ENCODE measurements at places on chromosomes 12 and 14. TPM values are rescaled to one million over a fixed set of nuclear protein-coding genes. Genes with fewer than 3 reads are reported as not detected.
A peak's percentile ranks its signal among the peaks of the same experiment; 100 is the strongest.

DNA sequence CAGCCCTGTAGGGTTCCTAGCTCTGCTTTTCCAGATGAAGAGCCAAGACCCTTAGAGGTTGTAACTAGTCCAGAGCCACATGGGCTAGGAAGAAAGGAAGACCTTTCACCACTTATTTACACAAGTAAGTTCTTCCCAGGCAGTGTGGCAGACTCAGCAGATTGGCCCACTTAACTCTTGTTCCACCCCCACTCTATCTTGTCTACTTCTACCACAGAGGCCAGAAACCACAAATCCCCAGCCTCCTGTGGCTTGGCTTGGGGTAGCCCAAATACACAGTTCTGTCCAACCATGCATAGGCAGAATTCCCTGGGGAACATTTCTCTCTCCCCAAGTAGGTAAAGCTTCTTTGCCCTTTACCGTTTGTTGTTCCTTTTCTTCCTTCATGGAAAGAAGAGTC, 383.5 kb downstream of the RGS6 start:
- no peaks in the 10 kb centered on the region for H3K4me1 ChIP-seq
- DNase-seq, result no peak
- no peaks in the 10 kb centered on the region for H3K27me3 ChIP-seq
- no peak overlapping the region for H3K4me3 ChIP-seq

DNA sequence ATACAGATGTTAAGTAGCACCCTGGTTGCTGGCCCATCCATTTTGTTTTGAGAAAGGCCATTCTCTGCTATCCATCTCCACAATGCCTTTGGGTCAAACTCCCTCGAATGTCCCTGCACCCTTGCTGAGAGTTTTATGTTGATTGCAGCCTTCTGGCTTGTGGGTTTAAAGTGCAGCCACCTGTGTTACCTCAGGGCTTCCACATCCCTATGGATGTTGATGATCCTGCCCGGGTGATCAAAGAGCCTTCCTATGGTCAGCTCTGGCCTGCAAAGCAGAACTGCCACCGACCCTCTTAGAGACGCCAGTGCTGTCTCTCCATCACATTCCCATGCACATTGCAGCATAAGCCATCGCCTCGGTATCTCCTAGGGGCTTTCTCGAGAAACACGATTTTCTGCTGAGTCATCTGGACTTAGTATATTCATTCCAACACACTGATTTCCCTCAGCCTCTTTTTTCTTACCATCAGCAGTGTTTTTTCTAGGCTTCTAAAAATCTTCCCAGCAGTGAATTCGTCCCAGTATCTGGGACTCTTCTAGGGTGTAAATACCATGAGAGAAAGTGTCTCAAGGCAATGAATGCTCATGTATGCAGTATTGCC, 585.7 kb upstream of the TMEM132C start:
- no peaks in the 10 kb centered on the region for H3K4me1 ChIP-seq
- H3K27ac ChIP-seq, result no peak overlapping the region

DNA sequence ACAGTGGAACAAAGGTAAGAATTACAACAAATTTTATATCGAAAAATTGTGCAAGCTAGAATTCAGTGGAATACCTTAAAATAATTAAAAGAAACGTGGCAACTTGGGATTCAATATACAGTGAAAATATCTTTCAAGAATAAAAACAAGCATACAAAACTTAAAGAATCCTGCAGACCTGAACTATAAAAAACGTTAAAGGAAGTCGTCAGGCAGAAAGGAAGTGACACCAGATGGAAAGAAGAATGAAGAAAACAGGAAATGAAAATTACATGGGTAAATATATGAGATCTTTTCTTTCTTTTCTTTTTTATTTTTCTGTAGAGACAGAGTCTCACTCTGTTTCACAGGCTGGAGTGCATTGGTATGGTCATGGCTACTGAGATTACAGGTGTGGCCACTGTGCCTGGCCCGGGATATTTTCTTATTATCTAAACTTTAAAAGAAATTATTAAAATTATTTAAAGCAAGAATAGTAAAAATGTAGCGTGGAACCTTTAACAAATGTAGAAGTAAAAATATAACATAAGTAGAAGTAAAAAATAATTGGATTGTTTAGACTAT, 4.7 kb downstream of the MGP start:
- H3K27me3 ChIP-seq, result no peaks in the 10 kb centered on the region
- no peak overlapping the region for H3K27ac ChIP-seq
- no peak for DNase-seq
- no peaks in the 10 kb centered on the region for H3K36me3 ChIP-seq
- no peaks in the 10 kb centered on the region for H3K4me1 ChIP-seq
- no peak overlapping the region for H3K4me3 ChIP-seq

Gene PROX2
- polyA plus RNA-seq, result not detected

DNA sequence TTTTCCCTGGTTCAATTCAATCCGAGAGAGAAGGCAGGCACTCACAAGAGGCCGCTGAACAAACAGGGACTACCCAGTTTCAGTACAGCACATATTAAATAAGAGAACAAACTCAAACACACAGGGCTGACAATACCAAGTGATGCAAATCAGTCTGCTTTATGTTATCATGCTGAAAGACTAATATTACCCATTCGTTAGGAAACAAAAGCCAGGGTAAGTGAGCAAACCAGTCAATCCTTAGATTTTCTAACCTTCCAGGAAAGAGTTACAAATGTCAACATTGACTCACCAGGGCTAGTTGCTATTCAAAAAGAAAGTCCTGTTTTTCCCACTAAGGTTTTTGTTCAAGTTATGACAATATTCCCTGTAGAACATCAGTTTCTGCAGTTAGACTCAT, 246.2 kb downstream of the C12orf42 start:
- peaks cover 5% of the 10 kb centered on the region for H3K27me3 ChIP-seq
- H3K27ac ChIP-seq, result no peak overlapping the region
- H3K4me1 ChIP-seq, result no peaks in the 10 kb centered on the region
- no peak for DNase-seq

DNA sequence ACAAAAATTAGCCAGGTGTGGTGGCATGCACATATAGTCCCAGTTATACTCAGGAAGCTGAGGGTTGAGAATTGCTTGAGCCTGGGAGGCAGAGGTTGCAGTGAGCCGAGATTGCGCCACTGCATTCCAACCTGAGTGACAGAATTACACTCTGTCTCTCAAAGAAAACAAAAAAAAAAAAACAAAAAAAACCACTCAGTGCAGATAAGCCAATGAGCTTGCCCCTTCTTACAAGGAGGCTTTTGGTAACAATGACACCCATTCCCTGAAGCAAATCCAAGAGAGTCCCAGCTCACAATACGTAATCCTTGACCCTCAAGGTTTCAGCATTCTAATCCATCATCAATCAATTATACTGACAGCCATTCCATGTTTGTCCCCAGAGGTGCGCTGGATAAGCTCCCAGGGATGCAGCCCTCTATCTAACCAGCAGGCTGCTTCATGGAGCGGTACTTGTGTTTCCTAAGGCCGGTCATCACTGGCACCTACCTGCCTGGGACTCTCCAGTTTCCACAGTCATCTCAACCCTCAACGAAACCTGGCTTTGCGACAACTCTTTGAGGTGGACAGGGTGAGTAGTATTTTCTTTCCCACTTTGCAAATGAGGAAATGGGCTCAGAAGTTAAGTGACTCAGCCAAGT, 12.4 kb downstream of the GCN1 start:
- no peaks in the 10 kb centered on the region for H3K4me1 ChIP-seq
- H3K4me3 ChIP-seq, result no peak overlapping the region
- H3K36me3 ChIP-seq, result peaks cover 24% of the 10 kb centered on the region
- H3K27ac ChIP-seq, result peak overlapping the region; percentile 9

GRCh38 chr12:23132357-23132756, 507.4 kb downstream of the ETNK1 start:
- no peaks in the 10 kb centered on the region for H3K27me3 ChIP-seq
- no peaks in the 10 kb centered on the region for H3K4me1 ChIP-seq
- H3K36me3 ChIP-seq, result no peaks in the 10 kb centered on the region
- no peak overlapping the region for H3K27ac ChIP-seq

DNA sequence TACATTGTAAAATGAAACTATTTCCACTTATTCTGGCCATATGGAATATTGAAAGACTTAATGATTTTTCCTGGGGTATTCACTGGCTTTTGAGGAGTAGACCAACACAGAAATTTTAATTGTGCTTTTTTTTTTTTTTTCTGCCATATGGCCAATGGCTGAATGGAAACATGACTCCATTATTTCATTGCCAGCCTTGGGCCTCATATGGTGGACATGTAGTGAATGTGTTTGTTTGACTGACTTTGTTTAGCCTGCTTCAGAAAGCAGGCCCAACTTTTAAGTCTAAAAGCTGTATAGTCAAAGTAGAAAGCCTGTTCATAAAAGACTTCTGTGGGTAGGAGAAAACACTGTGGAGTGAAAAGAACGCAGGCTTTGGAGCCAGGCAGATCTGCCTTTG, 2.4 kb downstream of the GNG2 start:
- H3K27me3 ChIP-seq, result no peaks in the 10 kb centered on the region
- H3K4me3 ChIP-seq, result no peak overlapping the region
- H3K4me1 ChIP-seq, result no peaks in the 10 kb centered on the region
- no peaks in the 10 kb centered on the region for H3K36me3 ChIP-seq
- no peak for DNase-seq
- no peak overlapping the region for H3K27ac ChIP-seq
